ENCODE measurements at places on chromosomes 6 and 20.

GRCh38 chr6:18693881-18694280 is 306.7 kb downstream of the RNF144B start:
- ATAC-seq: no peak

DNA sequence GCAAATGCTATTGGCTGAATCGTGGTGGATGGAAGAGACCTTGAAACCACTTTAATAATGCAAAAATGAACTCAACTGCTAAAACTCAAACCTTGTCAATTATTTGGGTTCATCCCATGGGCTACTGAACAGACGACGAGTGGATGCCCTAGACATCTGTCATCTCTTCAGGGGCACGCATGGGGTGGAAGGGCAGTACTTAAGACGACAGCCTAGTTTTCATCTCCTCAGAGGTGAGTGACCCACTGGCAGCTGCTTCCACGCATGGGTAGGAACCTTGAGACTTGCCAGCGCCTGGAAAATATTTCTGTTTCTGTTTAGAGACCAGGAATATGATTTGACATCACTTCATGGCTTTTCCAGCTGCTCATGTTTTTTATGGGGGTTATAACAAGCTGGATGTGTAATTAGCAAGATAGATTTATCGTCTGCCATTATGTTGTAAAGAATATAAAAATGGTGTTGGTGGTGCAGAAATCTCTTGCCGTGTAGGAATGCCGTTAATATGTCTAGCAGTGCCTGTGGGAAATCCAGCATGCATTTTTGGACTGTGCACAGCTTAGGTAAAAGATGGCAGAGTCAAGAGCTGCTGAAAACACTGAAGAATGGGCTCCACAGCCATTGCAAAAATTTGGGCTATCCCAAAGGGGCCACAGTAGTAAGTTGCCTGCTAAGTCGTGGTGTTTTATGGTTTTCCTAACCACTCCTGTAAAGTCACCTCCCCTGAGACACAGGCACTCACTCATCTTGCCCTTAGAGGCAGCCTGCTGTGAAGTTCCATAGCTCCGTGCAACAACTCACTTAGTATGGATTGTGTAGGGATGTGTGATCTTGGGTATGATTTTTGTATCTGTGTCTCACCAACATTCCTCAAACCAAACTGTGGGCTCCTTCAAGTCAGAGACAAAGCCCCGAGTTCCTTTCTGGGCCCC is 203.3 kb downstream of the EYA2 start:
- ATAC-seq: no peak

DNA sequence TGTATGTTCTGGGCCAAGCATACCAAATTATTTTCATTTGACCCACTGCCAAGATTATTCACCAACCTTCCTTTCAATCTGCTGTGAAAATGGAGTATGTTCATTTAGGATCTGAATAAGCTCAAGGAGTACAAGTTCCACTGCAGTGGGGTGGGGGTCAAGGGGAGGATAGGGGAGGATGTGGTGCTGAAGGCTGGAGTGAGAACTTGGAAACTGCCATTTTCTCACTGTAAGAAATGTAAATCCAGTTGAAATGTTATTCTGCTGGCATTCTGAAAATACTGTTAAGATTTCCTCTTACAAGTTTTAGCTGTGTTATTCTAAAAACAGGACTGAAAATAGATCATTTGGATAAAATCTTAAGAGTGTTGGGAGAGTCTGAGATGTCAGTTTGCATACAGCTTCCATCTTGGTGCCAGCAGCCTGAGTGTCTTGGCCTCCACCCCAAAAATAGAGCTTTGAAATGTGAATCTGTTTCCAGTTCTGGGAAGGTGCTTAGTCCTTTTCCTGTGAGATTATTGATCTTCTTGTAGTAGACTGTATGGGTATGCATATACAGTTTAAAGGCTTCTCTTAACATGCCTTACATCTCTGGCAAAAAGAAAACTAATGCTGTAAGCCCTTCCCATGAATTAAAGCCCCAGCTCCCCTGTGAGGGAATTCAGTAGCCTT is 84.3 kb downstream of the CTNNBL1 start:
- no peak for ATAC-seq

GRCh38 chr6:54428431-54428830 is 120.2 kb downstream of the TINAG start:
- no peak for ATAC-seq

GRCh38 chr6:122276637-122277036 is 122.8 kb upstream of the HSF2 start:
- no peak for ATAC-seq

GRCh38 chr6:5809450-5809849 is 197.3 kb downstream of the NRN1 start:
- ATAC-seq: no peak

DNA sequence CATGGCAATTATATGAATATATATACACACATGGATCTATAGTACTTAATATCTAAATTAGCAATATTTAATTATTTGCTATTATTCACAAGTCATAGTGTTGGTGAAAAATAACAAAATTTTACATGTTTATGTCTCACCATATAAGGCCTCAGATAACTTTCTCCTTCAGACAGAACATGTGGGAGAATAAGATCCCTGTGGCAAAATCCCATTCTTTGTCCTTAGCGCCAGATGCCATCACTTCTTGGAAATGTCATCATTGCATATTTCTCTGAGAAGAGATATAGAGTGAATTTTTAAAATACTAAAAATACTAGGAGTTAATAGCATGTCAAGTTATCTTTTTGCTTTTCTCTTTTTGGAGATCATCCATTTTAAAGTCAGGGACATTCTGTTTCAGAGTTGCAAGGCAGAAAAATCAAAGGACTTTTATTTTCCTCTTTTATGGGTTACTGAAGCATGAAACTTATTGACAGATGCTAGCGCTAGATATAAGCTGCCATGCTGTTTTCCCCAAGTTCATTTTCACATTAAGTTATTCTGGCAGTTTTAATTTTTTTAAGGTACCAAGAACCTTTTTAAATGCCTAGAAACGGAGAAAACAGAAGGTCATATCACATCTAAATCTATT is 30.4 kb upstream of the STXBP5 start:
- ATAC-seq: no peak

DNA sequence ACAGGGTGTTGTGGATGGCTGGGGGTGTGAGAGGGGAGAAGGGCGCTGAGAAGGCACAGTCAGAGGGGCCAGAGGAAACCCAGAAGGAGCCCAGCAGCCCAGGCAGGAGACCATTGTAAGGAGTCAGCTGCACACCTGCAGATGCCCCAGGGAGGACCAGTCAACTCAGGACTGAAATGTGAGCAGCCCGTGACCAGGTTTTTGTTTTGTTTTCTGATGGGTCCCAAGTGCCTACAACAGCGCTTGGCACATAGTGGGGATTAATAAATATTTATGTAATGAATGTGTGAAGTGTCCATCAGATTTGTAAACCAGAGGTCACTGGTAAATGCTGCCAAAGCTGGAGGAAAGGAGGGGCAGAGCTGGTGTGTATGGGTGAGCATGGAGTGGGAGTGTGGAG is 30.2 kb downstream of the TRAM2 start:
- no peak for ATAC-seq
